Anterior cingulate cortex (tissue), 58 donors: ENCODE measurements at places on chromosomes 11 and 22.
A peak's percentile ranks its signal among the peaks of the same experiment; 100 is the strongest.

- peak; percentile 52 for DNase-seq
These were observed 3.6 kb downstream of the FIBP start for GRCh38 chr11:65884716-65885092.

GRCh38 chr11:10906521-10906920, 48.7 kb upstream of the ZBED5 start:
- no peak for DNase-seq

DNA sequence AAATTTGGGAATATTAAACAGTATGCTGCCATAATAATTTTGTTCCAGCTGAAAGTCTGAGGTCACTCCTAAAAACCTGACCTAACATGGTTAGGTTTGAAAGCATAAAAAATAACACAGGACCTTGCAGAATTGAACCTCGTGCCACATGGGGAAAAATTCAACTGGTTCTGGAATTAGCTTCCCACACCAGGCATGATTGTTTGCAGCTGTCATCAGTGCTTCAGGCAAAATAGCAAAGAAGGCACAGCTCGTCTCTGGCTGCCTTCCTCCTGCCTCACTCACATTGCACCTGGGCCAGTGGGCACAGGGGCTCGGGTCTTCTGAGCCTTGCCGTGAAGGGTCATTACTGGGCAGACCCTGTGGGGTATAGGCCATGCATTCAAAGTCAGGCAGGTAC, 153.8 kb upstream of the ARHGAP20 start:
- DNase-seq = no peak

- DNase-seq = no peak
These were observed 9.0 kb upstream of the CDC42EP2 start for GRCh38 chr11:65305501-65306268.

DNA sequence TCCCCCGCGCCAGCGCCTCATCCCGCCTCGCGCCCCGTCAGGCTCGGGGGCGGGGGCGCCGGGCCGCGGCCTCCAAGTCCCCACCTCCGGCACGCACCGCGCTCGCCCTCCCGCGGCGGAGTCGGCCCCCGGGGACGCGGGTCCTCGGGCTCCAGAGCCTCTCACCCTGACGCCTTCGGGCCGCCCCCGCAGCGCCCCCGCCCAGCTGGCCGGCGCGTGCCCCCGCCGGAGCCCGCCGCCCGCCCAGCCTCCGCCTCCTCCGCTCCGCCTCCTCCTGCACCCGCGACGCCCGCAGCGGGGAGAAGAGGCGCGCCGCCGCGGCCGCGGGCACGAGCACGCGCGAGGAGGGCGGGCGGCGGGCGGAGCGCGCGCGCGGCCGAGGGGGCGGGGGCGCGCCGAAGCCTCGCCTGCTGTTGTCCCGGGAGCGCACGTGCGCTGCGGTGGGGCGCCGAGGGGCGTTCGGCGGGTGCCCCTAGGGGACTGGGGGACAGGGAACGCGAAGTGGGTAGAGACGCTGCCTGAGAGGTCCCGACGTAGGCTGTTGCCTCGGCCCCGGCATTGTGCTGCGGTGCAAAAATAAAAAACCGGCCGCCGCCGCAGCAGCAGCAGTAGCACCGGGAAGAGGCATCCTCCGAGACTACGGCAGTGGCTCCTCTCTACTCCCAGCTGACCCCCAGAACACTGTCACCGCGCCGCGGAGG, 87.4 kb upstream of the ARHGAP32 start:
- peak; percentile 79 for DNase-seq

DNA sequence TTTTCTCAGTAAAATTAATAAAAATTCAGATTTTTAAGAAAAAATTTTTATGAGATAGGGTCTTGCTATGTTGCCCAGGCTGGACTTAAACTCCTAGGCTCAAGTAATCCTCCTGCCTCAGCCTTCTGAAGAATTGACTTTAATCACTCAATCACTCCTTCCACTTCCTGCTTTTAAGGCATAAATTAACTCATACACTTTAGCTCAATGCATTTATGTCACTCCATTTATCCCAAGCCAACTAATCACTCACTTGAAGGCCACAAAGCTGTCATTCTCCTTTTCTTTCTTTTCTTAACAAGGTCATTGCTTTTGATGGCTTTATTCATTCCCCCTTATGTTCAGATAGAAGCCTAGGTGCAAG, 877 bp downstream of the ALG9 start:
- DNase-seq = no peak

DNA sequence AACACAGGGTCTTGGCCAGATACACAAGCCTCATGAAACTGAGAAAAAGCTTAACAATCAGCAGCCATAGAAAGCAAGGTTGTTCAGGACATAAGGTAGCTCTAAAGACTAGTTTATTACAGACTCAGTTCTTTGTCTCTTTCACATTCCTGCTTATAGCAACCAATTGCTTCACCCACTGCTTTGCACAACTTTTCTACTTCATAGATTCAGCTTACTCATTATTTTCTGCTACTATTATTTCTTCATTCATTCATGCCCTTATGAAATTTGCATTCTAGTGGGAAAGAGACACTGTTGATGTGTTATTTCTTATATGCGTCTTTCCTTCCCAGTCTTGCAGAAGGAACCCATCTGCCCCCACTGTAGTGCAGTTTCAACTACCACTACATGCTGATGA, 4.7 kb downstream of the CCDC34 start:
- DNase-seq = no peak

GRCh38 chr22:24997023-24997422, 44.5 kb downstream of the KIAA1671 start:
- no peak for DNase-seq
